ENCODE measurements at places on chromosomes 12 and 14. TPM values are rescaled to one million over a fixed set of nuclear protein-coding genes. Genes with fewer than 3 reads are reported as not detected.

Gene ZNF891
- total RNA-seq: 5.7 TPM

Gene TMEM63C
- not detected for total RNA-seq

Gene ZFHX2
- total RNA-seq: 3.1 TPM

Gene COX8C
- total RNA-seq: not detected

Gene DDX51
- 22.4 TPM for total RNA-seq

Gene DDHD1
- total RNA-seq: 17.1 TPM
